ENCODE measurements at places on chromosomes 5 and 9.
A peak's percentile ranks its signal among the peaks of the same experiment; 100 is the strongest.

- DNase-seq: peak; percentile 30
Observed at GRCh38 chr9:133991964-133992779, at the start of gene VAV2. Gene VAV2, minus strand, starts transcription at chr9:133992324. Its CDS starts 46 bp downstream, at chr9:133992278.

- no peak for DNase-seq
Observed at GRCh38 chr5:624118-624950, 12.2 kb downstream of the CEP72 start.

- no peak for DNase-seq
Observed at GRCh38 chr9:5186416-5187169, 1.2 kb upstream of the INSL6 start.

GRCh38 chr5:81739291-81739690, 11.6 kb downstream of the SSBP2 start:
- no peak for DNase-seq

GRCh38 chr5:154209591-154210081, 19.1 kb downstream of the GALNT10 start:
- DNase-seq: no peak

DNA sequence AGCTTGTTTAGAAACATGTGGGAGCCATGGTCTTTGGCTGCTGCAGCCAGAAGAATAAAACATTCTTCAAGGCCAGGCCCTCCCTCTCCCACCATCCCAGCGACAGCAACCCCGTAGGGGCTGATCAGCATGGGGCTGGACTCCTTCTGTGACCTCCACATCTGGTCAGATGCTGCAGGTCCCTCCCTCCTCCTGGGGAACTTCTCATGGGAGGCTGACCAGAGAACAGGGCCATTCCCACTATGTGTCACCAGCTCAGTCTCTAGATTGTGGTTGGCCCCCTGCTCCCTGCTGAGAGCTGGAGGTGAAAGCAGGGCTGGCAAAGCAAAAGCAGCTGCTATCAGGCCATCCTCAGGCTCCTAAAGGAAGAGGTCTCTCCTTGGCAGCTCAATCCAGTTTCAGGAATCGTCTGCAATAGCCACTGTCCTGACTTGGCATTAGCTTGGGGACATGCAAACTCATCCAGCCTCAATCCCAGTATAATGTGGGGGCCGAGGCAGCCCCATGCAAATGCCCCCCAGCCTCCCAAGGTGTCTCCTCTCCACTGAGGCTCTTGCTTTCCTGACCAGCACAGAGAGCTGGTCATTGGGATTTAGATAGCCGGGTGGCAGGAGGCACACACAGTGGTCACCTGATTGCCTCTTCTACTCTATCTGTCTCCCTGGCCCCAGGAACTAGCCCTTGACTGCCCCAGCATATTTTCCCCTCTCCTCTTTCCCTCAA, 81.5 kb downstream of the NRG2 start:
- DNase-seq: no peak

DNA sequence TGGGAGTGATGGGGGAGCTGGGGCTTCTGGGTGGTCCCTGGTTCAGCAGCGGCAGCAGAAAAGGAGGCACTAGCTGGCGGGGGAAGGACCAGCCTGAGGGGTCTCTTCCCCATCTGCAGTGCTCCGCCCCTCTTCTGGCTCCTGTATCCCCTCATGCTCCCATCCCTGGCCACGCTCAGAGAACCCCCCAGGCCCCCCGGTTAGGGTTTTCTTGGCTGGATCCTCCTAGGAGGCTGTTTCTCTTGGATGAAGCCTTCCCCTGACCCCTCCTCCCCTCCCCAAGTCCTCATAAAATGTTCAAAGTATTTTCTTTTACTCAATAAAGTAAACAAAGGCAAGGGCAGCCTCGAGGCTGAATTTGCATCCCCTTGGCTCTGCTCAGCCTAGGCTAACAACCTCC, 60.8 kb downstream of the FGF18 start:
- no peak for DNase-seq

- DNase-seq: no peak
Observed at GRCh38 chr9:70995511-70995910, 125.9 kb downstream of the TRPM3 start.

DNA sequence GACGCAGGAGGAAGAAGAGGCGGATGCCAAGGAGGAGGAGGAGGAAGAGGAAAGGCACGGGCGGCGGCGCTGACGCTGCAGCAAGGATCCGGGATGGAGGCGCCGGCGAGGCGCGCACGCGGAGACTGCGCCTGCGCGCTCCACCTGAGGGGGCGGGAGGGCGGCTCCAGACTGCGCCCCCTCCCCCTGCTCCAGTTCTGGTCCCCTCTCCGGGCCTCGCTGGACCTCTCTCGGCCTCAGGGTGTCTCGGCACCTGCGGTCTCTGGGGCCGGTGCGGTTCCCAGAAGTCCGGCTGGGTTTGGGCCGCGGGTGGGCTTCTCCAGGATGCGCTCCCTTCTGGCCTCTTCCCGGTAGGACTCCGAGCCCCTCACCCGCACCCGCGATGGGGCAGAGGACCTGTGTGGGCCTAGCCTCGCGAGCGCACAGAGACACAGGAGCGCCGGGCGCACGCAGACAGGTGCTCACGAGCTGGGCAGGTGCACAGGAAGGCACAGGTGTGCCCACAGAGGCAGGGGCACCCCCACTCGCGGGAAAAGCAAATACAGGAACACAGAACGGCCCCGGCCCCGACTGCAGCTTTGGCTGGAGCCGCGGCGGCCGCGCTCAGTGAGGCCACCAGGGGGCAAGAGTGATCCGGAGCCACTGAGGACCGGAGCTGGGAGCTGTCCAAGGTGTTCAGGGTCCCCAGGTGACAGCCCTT, at the start of gene NPDC1:
NPDC1 (minus strand) TSS at position 90 of the 700 bp plus-strand sequence. CDS start 188 bp downstream, outside the sequence.
- peak; percentile 59 for DNase-seq

DNA sequence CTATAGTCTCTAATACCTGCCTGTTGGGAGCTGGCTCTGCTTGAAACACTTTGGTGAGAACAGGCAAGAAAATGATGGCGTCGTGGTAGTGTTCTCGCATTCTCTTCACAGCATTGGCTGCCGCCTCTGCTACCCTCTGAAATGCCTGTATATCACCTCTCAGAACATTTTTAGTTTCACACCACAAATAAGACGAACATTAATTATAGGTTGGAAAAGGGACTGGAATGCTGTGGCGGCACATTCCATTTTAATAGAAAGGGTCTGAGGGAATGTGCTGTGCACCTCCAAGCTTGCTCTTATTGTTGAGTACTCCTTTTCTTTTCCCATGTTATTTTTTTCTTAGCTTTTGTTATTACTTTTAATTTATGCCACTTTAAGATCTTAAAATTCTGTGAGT, 134.6 kb upstream of the HMHB1 start:
- DNase-seq: no peak

- no peak for DNase-seq
Observed at GRCh38 chr5:133487093-133487492, 125.2 kb downstream of the FSTL4 start.

DNA sequence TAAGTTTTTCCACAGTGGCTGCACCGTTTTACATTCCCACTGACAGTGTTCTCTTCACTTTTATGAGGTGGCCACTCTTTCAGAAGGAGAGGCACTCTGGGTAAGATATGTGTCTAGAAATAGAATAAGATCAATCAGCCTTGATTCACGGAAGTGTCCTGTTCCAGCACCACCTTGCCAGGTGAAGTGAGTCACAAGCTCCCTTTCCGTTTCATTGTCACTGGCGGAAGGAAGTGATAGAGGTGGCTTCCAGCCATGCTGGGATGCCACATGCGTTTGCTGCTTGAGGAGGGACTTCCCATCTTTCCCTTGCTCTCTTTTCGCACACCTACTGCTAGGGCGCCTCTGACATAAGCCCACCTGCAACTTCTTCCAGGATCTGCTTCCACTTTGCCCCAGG, 217.1 kb downstream of the PIK3R1 start:
- no peak for DNase-seq

DNA sequence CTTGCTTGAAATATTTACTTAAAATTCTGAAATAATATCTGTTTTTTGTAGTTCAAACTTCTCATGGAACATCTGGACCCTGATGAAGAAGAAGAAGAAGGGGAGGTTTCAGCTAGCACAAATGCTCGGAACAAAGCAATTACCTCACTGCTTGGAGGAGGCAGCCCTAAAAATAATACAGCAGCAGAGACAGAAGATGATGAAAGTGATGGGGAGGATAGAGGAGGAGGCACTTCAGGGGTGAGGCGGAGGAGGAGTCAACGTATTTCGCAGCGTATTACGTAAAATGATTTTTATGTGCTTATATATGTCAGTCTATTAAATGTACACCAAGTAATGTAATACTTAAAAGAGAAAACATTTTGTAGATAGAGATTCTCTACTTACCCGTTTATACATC, 185.4 kb downstream of the CPLANE1 start:
- DNase-seq: no peak

DNA sequence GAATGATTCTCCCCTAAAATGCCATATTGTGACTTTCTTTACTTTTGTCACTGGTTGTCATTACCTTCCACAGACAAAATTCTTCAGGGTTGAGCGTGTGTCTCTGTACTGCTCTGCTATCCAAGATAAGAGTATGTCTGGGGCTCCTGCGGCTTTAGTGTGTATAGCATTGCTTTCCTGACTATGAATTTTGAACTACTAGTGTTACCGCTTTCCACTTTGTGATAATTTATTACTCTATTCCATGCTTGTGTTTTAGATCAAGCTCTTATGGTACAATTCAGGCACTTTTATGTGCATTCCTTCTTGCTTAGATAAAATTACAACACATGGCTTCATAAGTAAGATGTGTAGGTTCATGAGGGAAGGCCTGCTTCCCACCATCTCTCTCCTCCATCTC, 51.5 kb upstream of the MEF2C start:
- DNase-seq: no peak

GRCh38 chr9:120948824-120949223, 22.2 kb upstream of the TRAF1 start:
- DNase-seq: no peak

GRCh38 chr9:113403646-113404045, 2.6 kb upstream of the ALAD start:
- no peak for DNase-seq

GRCh38 chr9:2363781-2364180, 257.8 kb upstream of the VLDLR start:
- DNase-seq: no peak

DNA sequence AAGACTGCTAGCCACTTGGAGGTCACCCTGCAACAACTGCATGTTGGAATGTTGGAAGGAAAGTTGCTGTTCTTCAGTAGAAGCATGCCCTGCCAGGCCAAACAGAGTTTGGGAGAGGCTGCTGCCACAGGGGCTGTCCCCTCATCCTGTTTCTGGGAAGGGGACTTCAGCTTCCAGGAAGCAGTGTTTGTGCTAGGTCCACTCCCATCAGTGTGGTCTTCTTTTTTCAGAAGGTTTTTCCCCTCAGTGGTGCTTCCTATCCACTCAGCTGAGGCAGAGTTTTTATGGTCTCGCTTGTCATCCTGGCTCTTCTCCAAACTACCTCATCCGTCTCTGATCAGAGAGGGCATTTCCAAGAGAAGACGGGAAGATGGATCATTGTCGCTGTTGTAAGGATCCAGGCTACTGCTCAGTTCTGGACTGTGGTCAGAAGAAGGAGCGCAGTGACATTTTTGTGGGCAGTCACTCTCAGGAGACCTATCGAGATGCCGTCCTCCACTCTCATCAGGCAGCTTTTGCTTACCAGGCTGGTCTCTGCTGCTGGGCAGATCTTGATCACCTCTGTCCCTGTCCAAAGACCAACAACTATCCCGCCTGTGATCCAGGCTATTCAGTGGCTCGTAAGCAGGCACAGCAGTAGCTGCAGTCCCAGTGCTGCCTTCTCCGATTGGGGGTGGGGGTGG, 97.8 kb upstream of the C5orf63 start:
- no peak for DNase-seq

DNA sequence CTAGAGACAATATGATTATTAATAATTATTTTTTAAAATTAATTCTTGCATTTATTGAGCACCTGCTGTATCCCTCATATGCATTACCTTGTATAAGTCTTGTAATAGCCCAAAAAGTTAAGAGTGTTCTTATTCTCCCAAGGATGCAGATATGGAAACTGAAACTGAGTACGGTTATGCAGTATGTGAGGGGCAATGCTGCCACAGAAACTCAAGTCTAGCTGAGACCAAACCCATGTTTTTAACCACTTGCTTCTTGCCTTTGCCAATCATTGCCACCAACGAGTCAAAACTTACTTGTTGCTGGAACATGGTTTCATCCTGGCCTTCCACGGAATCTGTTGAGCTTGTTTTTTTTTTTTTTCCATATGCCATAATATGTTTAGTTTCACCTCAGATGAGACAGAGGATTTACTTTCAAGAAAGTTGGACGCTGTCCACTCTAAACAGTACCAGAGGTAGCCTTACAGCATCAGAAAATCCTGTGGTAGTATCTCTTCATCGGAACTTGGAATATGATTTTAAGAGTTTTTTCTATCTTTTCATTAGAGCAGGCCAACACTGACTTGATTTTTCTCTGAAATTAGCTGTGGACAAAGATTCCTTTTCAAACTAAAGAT, 27.9 kb downstream of the DOCK8 start:
- no peak for DNase-seq

GRCh38 chr9:10858817-10859216, 246.0 kb upstream of the PTPRD start:
- no peak for DNase-seq
